CD4-positive, alpha-beta T cell treated with Interleukin-6 at 100 ng/mL for 8 hours (primary cell): ENCODE measurements at places on chromosomes 6 and 20.

- DNase-seq: no peak
Observed at GRCh38 chr6:81708113-81708699, 44.3 kb downstream of the TENT5A start.

- no peak for DNase-seq
Observed at GRCh38 chr6:100234625-100235024, 230.1 kb downstream of the SIM1 start.

- no peak for DNase-seq
Observed at GRCh38 chr6:54876365-54876764, 29.8 kb downstream of the FAM83B start.

GRCh38 chr20:23164176-23164601 is 78.1 kb upstream of the CD93 start:
- DNase-seq: no peak

DNA sequence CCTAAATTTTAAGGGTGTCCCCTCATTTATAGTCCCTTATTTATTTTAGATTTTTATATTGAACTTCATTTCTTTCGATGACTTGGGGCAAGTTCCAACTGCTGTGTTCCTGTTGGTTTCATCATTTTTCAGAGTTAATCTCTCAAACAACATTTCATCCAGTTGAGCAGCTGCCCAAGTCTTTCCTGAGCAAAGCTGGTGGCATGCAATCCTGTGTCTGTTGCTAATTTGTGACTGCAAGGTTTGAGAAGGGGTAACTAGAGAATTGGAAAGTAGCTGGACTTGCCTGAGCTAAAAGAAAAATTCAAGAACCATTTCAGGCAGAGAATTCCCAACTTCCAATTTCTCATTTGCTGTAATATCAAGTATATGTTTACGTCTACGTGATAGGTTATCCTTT is 881.5 kb upstream of the SLC35B3 start:
- DNase-seq: no peak

GRCh38 chr6:125751334-125751916 is 2.0 kb downstream of the HEY2 start:
- no peak for DNase-seq

DNA sequence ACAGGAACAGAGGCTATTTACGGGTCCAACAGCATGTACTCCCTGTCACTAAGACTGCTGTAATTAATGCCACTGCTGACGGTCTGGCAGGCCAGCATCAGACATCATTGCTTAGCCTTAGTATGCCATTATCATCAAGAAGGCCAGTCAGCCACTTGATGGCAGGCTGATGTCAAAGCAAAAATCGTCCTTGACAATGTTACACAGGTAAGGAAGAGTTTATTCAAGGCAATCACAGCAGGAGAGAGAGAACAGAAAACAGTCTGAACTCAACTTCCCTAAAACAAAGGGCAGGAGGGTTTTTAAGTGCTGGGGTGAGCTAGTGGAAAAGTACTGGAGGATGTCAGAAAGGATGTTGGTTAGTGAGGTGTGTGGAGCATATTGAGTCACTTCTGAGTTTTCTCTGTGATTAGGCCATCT is 25.1 kb downstream of the FKBP1C start:
- no peak for DNase-seq

- DNase-seq: no peak
Observed at GRCh38 chr6:108497883-108498282, 62.8 kb upstream of the FOXO3 start.
